HAP-1 (cell line): ENCODE measurements at places on chromosomes 11 and 22.

DNA sequence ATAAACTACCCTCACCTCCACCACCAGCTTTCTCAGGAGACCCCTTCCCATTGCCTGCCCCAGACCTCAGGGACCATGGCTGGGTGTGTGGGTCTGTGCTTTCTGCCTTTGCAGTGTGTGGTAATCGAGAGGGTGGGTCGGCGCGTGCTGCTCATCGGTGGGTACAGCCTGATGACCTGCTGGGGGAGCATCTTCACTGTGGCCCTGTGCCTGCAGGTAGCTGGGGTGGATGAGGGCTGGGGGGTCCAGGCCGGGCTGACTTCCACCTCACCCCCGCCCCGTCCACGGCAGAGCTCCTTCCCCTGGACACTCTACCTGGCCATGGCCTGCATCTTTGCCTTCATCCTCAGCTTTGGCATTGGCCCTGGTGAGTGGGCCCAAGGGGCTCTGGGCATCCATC lies 10.5 kb upstream of the MIF start:
- DNase-seq = no peak

DNA sequence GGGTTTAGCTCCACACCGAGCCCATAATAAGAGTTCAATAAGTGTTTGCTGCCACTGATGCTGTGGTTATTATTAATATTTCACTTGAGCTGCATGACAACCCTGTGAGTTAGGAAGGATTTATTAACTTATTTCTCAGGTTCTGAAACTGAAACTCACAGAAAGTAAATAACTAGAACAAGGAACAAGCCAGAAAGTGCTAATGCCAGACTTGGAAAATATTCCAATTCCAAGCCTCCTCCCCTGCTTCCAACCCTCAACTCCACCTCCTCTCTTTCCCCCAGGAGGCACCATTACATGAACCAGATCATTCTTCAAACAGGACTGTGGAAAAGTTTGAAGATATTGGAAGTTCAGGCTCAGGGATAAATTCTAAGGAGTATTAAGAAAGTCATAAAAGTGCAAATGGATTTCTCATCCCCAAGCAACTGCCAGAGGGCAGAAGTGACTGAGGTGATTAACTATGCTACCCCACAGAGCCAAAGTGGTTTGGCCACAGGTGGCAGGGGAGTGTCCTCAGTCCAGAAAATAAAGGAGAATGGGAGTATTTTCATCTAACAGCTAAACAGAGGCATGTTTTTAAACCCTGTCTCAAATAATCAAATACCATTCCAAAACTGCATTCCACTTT lies 3.2 kb upstream of the FJX1 start:
- DNase-seq = no peak

- DNase-seq = no peak
Observed at GRCh38 chr11:20055312-20055711, 105.0 kb downstream of the DBX1 start.

- DNase-seq = no peak
Observed at GRCh38 chr11:27280140-27280539, 82.9 kb downstream of the CCDC34 start.

DNA sequence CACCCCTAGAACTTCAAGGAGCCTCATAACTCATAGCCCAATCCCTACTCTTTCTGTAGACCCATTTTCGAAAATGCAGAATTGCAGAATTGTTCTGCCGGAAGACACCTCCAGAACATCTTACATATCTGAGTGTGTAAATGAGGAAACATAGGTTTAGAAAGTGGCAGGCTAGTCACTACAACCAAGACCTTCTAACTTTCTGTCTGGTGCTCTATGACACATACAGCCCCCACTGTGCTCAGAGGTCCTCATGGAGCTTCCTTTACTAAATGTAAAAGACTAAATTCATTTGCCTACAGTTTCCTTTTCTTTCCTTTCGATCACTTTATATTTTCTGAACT lies 132.1 kb upstream of the DDI1 start:
- DNase-seq = no peak

DNA sequence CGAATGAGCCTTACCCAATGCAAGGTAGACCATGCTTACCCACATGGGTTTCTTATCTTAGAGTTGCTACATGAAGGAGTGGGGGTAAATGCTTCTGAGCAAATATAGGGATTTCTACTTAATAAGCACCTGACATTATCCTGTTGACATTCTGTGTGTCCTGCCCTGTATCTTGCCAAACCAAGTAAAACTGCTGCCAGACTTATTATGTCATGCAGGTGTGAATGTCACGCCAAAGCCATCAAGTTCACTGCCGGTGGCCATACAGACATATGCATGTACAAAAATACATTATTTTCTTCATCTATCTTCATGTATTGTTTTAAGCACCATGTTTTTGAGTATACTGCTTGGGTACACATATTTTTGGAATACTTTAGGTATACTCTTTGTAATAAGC lies 70.2 kb downstream of the NOX4 start:
- no peak for DNase-seq

DNA sequence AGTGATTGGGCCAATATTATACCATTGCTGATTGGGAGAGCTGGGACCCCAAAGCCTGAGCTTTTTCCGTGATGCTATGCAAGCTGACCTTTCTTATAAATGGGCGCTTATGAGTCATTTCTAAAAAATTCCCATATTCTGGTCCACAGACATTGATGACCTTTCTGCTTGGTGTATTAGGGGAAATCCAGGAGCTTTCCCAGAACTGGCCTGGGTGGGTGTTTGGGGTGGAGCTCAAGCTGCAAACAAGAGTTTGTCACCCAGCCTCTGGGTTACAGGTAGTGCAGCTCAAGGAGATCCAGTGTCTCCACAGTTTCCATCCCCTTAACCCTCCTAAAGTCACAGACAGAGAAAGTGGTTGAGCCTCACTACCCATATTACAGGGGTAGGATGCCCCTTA lies 67.7 kb downstream of the CCDC81 start:
- no peak for DNase-seq

- no peak for DNase-seq
Observed at GRCh38 chr11:110513846-110514437, 84.2 kb downstream of the FDX1 start.

GRCh38 chr22:20046730-20047129 lies 25.8 kb downstream of the TANGO2 start:
- DNase-seq = no peak

DNA sequence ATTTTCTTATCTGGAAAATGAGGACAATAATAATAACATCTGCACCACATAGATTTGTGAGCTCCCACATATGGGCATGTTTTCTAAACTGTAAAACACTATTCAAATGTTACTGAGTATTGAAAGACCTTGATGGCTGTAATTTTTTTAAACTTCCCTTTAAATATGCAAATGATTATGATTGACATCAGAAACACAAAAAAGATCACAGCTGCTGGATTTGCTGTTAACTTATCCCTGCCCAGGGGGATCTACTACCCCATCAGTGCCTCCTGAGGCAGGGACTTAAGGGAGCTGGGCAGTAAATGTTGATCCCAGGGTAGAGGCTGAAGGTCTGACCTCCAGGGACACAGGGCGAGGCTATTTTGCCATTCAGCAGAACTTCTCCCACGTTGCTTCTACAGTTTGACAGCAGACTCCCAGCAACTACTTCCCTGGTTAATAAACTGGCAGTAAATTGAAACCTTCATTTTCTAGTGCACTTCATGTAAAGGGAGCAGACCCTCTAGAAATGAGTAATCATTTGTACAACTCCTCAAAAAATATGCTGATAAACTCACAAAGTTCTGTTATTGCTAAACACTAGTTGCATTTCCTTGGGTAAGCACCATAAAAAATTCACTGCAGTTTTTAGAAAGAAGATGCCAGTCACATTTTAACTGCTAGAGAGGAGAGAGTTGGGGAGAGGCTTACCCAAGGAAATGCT lies 20.3 kb downstream of the TMPRSS5 start:
- DNase-seq = no peak

DNA sequence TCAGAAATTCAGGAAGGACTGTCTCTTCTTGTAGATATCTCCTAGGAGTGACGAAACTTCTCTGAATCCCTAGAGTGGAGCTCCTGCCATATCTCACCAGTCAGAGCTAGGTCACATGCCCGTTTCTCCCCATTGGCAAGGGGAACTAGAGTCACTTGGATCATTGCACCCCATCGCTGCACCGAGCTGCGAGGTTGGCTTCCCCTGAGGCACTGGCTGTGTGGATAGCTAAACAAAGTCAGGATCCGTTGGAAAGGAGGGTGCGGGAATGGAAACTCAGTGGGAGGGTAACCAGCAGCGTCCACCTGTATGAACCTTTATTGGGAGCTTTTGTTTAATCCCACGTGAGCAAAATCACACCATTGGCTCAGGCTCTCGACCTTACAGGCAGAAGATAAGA lies 283.8 kb downstream of the BRD1 start:
- no peak for DNase-seq

GRCh38 chr22:42732081-42732480 lies 11.4 kb upstream of the A4GALT start:
- DNase-seq = no peak

DNA sequence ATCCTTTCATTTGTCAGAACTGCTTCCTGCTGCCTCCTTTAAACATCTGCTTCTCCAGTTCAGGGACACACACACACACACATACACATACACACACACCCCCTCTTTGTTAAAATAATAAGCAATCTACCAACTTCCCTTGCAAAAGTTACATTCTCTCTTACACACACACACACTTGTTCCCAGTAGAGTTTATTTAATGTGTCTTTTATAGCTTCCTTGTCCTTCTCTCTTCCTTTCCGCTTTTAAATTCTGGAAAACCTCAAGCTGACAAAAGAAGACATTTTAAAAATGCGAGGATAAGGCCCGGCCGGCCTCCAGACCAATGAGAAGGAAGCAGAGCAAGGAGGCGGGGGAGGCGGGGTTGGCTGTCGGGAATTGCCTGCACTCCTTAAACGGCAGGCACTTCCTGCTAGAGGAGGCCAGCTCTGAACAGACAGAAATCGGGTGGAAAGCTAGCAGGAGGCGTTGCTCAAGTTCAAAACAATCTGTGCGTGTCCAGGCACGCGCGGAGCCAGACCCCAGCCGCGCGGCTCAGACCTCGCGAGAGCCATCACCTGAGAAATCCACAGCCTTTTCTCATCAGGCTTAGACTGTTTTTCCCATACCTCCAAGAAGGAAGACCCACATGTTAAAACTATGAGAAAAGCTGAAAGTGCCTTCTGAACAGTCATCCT lies 99.9 kb downstream of the MAML2 start:
- DNase-seq = peak; percentile 97

- no peak for DNase-seq
Observed at GRCh38 chr11:134438542-134439537, 26.8 kb upstream of the B3GAT1 start.

DNA sequence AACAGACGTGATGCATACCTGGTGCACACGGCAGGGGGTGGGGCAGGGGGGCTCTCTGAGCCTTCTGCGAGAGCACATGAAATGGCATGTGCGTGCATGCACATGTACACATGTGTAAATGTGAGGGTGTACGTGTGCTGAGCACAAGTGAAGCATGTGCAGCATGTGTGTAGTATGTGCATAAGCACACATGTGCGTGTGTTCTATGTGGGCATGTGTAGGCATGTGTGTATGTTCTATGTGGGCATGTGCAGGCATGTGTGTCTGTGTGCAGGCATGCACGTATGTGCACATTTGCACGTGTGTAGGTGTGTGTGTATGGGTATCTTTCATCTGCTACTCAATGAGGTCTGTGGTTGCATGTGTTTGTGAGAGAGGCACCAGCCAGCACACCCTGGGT lies 371.2 kb downstream of the CTTN start:
- DNase-seq = no peak

GRCh38 chr22:37243402-37244113 lies 511 bp downstream of the RAC2 start:
- DNase-seq = no peak

DNA sequence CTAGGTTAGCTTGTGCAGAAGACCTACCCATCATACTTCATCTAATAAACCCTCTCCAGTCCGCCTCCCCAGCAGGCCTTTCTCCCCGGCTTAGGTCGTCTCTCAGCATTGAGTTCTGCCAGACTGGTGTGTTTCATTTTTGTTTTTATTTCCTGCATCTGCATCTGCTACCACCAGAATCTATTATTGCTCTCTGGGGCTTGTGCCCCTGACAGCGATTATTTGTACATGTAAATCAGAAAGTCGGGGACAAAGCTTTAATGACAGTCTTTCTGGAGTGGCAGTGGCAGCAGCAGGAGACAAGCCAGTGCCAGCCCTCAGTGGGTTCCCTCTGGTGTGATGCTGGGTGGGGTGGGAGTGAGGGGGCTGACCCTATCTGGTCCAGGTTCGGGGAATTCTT lies 127.5 kb downstream of the PKNOX2 start:
- DNase-seq = no peak

- DNase-seq = no peak
Observed at GRCh38 chr22:44354288-44354687, 41.5 kb upstream of the SHISAL1 start.

- no peak for DNase-seq
Observed at GRCh38 chr22:38718414-38718813, 12.7 kb downstream of the GTPBP1 start.

GRCh38 chr11:121246021-121246768 lies 46.4 kb upstream of the SC5D start:
- no peak for DNase-seq

DNA sequence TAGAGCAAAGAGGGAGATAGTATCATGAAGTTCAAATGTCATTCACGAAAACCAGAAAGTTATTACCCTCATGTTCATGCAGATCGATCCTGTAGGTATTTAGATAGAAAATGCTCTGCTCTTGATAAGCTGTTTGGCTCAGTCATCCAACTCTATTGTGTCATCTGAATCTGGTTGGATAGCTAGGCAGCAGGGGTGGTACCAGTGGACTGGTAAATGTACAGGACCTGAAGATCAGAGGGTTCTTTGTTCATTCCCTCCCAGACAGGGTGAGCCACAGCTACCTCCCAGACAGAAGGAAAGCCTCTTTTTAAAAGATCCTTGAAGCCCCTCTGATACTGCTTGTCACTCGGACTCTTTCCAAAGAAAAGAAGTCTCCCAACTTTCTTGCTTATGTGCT lies 29.8 kb upstream of the DRD2 start:
- no peak for DNase-seq

DNA sequence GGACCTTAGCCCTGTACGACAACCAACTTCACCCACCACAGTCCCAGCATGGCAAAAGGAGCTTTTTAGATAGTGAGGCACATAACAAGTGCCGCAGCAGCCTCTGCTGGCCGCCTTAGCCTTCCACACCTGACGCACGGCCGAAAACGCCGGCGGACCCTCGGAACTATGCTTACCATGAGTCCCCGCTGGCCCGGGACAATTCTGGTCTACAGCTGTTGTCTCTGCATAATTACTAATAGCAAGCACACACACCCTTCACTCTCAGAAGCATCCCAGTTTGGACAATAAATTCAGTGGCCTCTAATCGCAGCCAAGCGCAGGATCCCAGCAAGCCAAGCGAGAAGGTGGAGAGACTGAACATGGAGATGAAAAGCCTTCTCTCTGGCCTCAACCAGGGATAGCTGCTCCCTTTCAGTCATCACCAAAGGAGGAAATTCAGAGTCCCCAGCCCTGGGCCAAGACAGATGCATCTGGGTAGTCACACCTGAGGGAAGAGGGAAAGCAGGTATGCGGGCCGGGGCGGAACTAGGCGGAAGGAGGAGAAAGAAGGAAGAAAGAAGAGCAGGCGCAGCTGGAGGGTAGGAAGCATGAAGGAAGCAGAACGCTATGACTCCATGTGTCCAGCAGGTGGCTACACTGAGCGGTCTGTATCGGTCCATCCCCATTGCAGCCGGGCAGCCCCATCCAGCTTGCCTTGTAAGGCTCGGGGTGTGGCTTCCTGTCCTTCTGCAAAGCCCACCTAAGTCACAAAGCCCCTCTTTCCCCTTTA lies 40.3 kb downstream of the BUD13 start:
- DNase-seq = peak; percentile 74
